ENCODE measurements at places on chromosomes 11 and 22.

GRCh38 chr11:30017445-30017895 is 640 bp upstream of the KCNA4 start:
- DNase-seq, result no peak

DNA sequence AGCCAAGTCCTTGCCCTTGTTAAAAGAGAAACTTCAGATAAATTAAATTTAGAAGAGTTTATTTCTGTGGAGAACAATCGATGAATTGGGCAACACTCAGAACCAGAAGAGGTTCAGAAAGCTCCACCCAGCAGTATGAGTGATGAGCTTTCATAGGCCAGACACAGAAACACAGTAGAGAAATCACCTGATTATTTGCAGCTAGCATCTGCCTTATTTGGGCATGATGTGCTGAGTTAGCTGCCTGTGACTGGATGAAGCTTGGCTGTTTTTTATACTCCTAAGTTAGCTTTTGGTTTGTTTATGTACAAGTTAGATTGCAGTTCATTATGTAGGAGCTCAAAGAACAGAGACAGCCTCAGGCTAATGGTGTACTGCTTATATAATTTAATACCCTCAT is 269.5 kb upstream of the SESN3 start:
- DNase-seq, result no peak

DNA sequence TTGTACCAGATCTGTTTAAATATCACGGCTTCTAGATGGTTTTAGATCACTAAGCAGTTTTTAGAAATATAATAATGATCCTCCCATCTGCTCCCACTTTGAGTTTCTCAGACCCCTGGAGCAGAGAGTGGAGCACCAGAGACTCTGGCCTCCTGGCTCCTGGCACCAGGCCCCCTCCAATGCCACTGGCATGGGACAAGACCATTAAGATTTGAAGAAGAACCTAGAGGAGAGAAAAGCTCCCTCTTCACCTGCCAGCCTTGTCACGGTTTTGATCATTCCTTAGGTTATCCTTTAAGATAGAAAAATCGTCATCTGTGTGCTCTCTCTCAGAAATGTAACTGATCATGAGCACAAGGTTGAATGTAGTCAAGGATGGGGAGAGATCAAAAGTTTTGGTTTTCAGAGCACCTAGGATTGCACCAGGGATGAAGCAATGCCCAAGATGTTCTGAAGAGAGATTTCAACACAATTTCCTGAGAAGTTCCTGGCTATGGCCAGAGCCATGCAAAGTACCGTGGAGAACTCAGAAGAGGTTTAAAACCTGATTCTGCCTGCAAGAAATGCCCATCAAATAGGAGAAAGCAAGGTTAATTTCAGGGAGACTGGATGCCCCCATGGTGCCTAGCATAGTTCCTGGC is 22.2 kb downstream of the IL10RA start:
- no peak for DNase-seq

DNA sequence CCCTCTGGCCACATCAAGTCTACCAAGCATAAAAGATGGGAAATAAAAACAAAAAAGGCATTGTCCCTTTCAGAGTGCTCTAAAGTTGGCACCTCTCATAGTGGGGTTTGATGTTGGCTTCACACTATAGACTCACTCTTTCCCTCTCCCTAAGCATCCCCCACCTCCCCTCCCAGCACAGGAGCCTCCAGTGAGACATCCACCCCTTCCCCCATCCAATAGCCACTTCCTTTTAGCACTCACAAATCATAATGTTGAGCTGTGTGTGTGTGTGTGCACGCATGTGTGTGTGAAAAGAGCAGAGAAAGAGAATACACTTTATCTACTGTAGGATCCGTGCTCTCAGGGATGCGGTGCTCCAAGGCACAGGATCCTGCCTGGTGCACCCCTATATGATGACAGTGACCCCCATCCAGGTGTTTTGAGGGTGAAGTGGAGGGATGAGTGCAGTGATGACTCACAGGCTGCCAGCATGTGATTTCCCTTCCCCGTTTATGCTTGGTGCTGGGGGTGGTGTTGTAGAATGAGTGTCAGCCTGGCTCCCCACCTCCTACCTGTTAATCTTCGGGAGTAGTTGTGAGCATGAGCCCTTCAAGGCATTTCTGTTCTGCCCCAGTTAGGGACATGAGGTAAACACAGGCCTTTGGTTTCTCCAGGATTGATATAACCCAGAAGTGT is 235.2 kb upstream of the B3GAT1 start:
- no peak for DNase-seq

DNA sequence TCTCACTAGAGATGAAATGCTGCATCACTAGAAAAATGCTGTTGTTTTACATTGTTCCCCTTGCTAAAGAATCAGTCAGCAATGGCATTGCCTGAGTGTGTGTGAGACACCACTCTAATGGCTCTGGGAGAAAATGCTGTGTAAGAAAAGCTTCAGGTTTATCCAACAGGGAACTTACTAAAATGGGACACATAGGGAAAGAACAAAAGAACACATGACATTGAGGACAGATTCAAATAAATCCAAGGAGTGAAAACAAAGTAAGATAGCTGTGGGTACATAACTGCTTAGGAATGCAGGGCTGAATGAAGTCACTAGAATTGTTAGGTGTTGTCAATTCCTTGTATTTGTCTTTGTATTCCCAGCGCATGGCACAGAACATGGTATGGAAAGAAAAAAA is 24.2 kb downstream of the BLID start:
- DNase-seq, result no peak

- DNase-seq, result no peak
Observed at GRCh38 chr11:60280412-60280811, at the start of gene MS4A4A. TSS of gene MS4A4A (plus strand) at chr11:60280666. CDS start at chr11:60280676, 10 bp downstream.

GRCh38 chr11:12853652-12854296 is 155.3 kb upstream of the RASSF10 start:
- no peak for DNase-seq
